ENCODE measurements at places on chromosomes 13 and 19.

- DNase-seq, result no peak
These were observed 8.9 kb upstream of the SLC15A1 start for GRCh38 chr13:98761126-98761985.

- no peak for DNase-seq
These were observed 8.5 kb downstream of the UBXN6 start for GRCh38 chr19:4449022-4449638.

DNA sequence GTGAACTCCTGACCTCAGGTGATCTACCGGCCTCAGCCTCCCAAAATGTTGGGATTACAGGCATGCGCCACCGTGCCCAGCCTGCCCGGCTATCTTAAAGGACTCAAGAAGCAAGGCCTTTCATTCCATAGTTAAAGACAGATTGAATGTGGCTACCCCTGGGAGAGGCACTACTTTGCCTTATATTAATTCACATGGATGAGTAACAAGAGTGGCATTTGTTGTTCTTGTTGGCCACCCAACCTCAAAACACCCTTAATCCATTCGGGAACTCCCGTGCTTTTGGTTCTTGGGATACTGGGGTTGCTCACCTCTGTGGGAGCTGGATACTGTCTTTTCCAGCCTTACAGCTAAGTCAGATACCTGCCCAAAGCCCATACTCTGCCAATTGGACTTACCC, 34.4 kb upstream of the ABCC4 start:
- DNase-seq, result no peak

DNA sequence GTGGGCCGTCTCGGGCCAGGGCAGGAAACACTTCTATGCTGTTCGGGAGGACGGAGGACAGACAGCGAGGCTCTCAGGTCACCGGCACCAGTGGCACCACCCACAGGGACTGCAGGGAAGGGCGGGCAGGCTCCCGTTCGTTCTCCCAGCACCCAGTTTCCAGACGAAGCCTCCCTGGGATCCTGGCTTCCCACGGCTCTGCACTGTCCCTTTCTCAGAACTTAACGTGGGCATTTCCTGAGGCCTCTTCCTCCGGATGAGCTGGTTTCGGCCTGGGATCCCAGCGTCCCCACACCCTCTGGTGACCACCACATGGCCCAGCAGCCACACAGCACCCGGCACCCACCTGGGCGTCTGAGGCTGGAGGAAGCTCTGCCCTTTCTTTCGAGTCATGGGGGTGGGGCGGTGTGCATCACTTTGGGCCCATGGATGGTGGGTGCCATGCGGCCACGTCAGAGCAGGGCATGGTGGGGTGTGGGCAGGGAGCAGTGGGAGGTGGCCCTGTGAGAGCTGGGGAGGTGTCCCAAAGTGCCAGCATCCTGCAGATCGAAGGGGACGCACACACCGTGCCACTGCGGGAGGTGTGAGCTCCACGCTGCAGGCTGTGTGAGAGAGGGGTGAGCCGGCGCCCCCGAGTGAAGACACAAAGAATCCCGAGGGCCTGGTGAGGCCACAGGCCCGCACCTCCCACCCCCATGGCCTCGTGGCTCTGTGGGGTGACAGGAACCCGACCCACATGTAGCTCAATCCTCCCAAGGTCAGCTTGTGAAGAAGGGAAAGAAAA, 38.7 kb upstream of the GRTP1 start:
- DNase-seq, result no peak

- DNase-seq, result no peak
These were observed 324.7 kb downstream of the DLEU7 start for GRCh38 chr13:50518781-50519201.

- peak; percentile 53 for DNase-seq
These were observed 1.0 kb downstream of the SMIM24 start for GRCh38 chr19:3479177-3479833.

- DNase-seq, result no peak
These were observed 21.0 kb upstream of the RNF17 start for GRCh38 chr13:24742977-24743376.

DNA sequence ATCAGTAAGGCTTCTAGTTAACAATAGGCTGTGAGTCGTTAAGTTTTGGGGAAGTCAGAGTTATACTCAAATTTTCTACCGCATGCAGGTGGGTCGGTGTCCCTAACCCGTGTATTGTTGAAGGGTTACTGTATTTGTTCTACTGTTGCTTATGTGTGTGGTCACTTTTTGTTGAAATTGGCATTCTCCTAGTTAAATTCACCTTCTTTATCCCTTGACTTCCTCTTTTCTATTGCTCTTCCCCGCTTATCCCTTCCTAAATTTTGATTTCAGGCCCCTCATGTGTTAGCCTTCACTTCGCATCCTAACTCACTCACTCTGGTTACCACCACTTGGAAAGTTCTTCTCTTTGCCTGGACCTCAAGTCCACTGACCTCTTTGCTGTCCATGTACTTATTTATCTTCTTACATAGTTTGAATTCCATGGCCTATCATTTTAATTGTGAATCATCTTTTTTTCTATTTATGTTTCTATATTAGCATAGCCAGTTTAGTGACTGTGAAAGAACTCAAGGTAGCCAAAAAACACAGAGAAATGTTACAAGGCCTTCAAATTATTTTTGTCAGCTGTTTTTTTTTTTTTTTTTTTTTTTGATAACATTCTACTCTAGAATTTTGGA, 52.9 kb downstream of the NDFIP2 start:
- DNase-seq, result no peak

DNA sequence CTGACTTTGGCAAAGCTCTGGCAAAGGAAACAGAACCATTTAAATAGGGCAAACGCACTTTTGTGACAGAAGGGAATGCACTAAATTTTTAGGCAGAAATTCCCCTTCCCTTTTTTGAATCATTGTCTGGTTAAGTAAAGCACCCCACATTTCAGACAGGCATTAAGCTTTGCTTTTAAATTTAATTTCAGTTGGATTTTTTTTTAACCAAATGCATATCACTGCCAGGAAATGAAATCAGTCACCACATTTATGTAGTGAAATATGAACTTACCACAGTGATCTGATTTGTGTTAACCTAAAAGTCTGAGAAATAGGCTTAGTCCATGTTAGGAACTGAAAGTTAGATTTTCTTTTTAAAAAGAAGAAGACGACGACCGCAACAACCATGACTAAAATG, 10.8 kb downstream of the GPR183 start:
- DNase-seq, result no peak

DNA sequence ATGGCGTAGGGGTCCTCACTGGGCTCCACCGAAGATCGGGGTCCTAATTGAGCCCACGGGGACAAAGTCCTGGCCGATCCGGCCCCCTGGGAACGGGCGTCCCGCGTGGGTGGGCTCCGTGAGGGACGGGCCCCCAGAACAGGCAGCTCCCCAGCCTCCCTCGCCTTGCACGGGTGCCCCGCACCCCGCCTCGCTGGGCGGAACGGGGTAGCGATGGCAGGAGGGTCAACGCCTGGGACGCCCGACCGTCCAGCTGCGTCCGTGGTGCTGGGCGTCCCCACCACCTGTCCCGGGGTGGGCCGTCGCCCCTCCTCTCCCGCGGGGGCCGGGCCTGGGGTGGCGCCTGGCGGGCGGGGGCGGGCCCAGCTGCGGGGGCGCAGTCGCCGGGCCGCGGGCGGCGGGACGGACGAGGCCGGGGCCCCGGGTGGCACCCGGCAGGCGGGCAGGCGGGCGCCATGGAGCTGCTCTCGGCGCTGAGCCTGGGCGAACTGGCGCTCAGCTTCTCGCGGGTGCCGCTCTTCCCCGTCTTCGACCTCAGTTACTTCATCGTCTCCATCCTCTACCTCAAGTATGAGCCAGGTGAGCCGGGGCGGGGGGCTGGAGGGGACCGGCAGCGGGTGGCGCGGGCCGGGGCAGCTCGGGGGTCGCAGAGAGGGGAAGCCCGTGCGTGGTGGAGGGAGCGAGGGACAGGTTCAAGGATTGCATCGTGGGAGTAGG, at the start of gene TMEM38A:
Gene TMEM38A (plus strand): TSS at position 377 of the 717 bp plus-strand sequence. CDS start 79 bp downstream, at position 456.
- DNase-seq, result peak; percentile 33

DNA sequence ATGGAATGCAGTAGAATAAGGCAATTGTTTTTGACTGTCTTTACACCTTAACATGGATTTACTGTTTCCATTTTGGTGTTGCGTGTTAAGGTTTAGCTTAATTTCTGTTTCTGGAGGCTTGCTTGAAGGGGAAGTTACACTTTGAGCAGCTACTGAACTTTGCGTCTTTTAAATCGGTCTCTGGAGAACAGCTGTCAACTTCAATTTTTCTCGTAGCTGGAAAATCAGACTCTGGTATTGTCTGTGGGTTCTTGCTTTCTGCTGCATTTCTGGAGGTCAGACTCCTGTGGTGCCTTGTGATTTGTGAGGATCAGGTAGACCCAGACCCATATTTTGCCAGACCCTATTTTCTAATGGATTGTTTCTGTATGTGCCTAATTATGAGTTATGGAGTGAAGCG, 146.7 kb downstream of the ATP8A2 start:
- no peak for DNase-seq

Data from activated gamma-delta T cell treated with Interleukin-2 at 50 U/mL for 16 hours (primary cell).